Aorta (tissue), 5 donors: ENCODE measurements at places on chromosomes 4 and X. TPM values are rescaled to one million over a fixed set of nuclear protein-coding genes. Genes with fewer than 3 reads are reported as not detected.

DNA sequence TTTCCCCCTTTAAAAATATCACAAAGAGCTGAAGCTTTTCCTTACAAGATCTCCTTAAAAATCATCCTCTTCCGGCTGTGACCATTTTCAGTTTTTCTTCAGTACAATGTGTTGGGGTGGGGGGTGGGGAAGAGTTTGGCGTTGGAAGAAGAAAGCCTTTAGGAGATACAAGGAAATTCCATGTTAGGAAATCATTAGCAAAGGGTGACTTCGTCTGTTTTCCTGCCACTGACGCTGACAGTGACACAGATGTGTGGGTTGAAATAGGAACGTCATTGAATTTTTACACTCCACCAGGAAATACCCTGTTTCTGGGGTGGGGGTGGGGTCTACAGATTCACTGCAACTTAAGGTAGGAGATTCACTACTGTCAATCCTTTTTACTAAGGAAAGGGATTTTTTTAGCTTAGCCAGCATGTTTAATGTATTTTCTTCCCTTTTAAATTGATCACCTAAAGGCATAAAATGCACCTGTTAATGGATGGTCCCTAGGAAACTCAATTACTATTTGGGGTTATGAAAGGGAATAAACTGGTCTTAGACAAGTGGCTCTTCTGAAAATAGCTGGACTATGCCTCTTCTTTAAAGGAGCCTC is 3.9 kb downstream of the MAMLD1 start:
- H3K36me3 ChIP-seq: no peaks in the 10 kb centered on the region
- no peaks in the 10 kb centered on the region for H3K27me3 ChIP-seq
- no peak overlapping the region for H3K27ac ChIP-seq

GRCh38 chrX:96204928-96205327 is 479.7 kb upstream of the DIAPH2 start:
- no peak overlapping the region for H3K4me3 ChIP-seq
- no peaks in the 10 kb centered on the region for H3K36me3 ChIP-seq
- no peaks in the 10 kb centered on the region for H3K27me3 ChIP-seq
- H3K4me1 ChIP-seq: no peaks in the 10 kb centered on the region
- no peak overlapping the region for H3K27ac ChIP-seq
- no peak for DNase-seq

- DNase-seq: no peak
- no peaks in the 10 kb centered on the region for H3K27me3 ChIP-seq
- no peaks in the 10 kb centered on the region for H3K4me1 ChIP-seq
- H3K27ac ChIP-seq: no peak overlapping the region
These were observed 123.1 kb upstream of the SLC34A2 start for GRCh38 chr4:25532591-25532990.

USP27X gene
- total RNA-seq: 3.9 TPM

KDR gene
- total RNA-seq: 42.1 TPM

GJB1 gene
- not detected for total RNA-seq
